ELF-1 (cell line): ENCODE measurements at places on chromosomes 7 and 10.

DNA sequence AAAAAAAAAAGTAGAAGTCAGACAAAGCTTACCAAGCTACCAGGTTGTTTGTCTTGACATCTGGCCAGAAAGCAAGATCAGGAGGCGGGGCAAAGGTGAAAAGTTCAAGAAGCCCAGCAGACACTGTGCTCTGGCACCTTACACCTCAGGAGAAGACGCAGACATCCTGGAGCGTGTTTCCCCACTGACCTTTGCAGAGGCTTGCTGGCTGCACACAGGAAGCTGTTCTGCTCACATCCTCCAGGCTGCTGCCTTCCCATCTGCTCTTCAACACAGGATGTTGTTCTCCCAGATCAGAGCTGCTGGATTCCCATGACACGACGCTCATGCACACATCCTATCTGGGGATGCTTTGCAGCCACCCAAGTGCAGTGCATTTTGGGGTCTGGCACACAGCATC, 174.4 kb upstream of the KIAA1217 start:
- DNase-seq, result peak; percentile 11

- DNase-seq, result peak; percentile 91
Measured at GRCh38 chr7:101733713-101734475, 83.5 kb upstream of the CUX1 start.

GRCh38 chr7:133911724-133912123, 215.4 kb upstream of the LRGUK start:
- no peak for DNase-seq

DNA sequence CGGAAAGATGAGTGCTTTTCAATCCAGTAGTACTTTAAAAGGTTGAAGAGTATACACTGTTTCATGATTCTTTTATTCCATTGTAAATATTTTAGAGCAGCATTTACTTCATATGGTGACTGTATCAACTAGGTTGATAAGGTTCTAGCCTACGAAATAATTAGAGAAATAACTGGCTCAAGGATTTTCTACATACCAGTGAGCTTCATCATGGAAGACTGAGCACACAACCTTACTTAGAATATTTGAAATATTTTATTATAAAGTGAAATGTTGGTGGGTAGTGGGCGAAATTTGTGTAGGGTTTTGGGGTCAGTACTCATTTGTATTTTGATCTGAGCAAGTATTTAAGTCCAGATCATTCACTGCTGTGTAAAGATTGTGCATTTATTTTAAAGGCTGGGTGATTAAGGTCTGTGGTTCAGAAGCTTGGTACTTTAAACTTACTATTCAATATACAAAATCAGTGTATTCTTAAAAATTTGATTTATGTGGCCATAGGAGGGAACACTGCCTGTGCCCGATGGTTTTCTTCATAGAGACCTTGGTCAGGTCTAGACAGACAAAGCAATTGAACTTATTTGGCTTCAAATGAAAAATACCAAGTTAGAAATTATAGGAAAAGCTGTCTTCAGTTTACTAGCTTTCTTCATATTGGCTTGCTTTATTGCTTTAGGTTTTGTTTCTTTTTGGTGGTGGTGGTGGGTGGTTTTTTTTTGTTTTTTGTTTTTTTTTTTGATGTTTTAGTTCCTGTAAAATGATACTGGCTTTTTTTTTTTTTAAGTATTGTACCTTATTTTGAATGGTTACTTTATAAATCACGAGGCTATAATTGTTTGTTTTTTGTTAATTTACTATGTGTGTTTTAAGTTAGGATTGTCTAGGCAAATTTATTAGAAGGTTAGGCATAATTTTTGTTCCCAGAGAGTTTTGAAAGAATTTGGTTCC, 3.0 kb downstream of the KMT2E start:
- DNase-seq, result no peak

DNA sequence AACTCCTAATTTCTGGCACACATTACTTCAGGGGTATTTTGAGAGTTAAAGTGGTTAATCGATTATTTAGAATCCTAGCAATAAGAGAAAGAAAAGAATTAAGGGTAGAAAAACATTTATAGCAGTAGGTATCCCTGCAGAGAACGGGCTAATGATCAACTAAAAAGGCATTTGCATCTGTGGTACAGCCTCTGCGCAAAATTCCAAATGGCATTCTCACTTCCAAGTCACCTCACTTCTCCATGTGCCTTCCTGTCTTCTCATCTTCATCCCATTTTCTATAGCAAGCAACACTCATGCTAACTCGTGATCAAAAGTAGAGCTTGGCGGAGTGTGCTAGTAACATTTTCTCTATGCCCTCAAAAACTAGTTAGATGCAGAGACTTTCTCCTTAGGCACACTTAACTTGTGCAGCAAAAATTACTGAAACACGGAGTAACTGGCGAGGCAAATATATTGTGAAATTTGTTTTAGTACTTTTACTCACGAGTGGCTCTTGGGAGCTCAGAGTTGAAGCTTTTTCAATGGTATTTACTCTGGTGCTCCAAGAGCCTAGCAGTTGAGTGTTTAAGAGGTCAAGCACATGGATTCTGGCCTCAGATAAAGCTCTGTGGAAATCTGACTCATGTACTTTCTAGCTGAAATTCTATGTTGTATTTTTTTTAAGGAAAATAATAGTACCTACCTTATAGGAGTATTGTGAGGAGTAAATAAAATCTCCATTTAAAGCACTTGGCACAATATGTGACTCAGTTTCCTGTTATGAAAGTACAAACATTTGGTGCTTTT, 65.1 kb downstream of the MET start:
- no peak for DNase-seq

DNA sequence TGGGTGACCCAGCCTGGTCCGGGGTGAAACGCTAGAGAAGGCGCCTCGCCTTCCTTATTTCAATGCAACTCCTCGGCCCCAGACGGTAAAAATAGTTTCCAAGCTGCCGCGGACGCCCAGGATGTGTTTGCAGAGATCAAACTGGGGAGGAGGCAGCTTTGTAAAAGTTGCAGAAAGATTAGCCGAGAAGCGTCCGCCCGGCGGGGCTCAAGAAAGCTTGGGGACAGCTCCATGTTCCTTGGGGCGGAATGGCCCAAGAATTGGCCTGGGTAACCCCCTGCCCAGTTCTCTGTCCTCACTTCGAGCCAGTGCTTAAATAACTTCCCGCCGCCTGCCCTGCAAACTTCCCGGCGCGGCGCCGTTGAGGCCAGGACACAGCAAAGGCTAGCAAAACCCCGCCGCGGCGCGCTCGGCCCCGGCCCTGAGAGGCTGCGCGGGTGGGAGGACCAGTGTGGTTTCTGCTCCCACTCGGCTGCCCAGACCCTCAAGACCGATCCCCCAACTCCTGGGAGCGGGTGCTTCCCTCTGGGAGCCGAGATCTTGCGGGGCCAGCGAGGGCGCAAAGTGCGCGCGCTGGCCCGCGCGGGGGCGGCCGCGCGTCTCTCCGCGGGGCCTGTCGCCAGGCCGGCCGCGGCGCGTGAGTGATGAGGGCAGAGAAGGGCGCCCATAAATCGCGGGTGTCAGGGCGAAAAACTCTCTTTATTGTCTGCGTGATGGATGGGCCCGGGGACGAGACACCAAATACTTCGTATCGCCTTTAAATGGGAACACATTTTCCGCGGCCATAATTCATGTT, 6.3 kb upstream of the ZNF503 start:
- DNase-seq, result peak; percentile 61

GRCh38 chr7:28375729-28376128, 36.6 kb upstream of the CREB5 start:
- no peak for DNase-seq

- DNase-seq, result no peak
Measured at GRCh38 chr7:45183711-45184210, 26.2 kb downstream of the RAMP3 start.

DNA sequence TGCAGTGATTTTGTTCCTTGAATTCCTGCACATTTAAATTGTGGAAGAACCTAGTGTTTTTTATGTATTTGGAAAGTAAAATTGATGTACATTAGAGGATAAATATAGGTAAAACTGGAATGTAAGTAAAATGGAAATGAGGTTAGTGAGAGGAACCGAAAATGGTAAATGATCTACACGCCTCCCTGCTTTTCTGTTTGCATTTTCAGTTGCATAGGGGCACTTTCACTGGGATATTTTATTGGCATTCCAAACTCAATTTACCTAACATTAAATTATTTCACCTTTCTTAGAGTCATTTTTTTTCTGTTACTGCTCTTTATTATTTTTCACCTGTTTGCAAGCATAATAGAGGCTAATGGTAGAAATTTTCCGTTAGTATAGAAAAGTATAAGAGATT, 8.0 kb downstream of the CDK13 start:
- DNase-seq, result no peak

- no peak for DNase-seq
Measured at GRCh38 chr10:21687266-21688008, 153.4 kb downstream of the MLLT10 start.
